GM18507 (cell line): ENCODE measurements at places on chromosomes 11 and 22.

- no peak for DNase-seq
Measured at GRCh38 chr22:26768952-26769351, 111.6 kb downstream of the MIAT start.

GRCh38 chr11:72684236-72684912, 10.2 kb upstream of the PDE2A start:
- DNase-seq: peak; percentile 52

GRCh38 chr11:13260201-13260962, 17.2 kb upstream of the BMAL1 start:
- no peak for DNase-seq

GRCh38 chr22:47174671-47175112, 412.2 kb downstream of the TBC1D22A start:
- DNase-seq: no peak

DNA sequence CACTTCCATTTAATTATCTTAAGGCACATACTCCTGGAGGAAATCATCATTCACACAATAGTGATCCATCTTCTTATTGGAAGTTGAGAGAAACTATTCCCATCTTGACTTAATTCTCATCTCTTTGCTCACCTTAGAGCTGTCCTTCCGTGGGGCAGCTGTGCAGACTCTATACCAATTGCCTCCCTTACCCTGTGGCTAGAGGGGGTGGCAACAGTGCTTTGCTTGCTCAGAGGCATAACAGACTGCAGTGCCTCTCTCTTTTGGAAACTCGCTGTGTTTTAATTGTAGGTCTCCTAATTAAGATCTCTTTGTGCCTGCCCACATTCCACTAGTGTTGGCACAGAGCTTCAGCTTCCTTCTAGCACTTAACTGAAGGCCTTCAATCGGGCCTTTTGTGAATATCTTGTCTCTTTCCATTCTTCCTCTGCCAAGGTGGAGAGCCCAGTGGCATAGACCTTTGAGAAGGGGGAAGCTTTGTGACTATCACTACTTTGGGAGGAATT, 5.5 kb downstream of the KMT2A start:
- no peak for DNase-seq

GRCh38 chr11:96332126-96332771, 10.7 kb downstream of the MAML2 start:
- DNase-seq: no peak

DNA sequence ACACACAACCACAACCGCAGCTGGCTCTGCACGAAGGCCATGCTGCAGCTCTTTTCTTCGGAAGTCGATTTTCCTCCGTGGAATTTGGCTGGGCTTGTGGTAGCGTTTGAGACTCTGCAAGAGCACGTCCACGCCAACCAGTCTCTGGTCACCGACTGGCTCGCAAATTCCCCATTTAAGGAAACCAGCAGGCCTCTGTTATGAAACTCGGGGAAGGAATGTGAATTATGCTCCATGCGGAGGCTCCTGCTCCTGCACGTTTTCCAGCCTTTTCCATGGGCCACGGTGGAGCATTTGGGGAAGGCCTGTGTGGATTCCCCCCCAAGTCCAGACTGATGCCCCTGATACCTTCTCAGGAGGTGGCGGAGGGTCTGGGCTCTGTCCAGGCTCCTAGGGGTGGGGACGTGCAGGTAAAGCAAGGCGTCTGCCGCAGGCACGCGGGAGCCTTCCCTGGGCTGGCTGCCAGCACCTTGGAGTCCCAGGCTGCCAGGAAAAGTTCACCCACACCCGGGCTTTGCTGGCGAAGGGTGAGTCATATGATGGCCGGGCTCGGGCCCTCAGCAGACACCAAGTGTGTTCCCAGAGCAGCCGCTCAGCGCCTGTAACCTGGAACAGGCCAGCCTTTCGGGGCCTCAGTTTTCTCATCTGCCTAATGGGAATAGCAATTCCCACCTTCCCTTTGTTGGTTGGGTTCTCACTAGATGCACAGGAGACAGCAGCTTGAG, 41.9 kb downstream of the LRP5 start:
- DNase-seq: no peak
